ENCODE measurements at places on chromosomes 7 and 10.
A peak's percentile ranks its signal among the peaks of the same experiment; 100 is the strongest.

DNA sequence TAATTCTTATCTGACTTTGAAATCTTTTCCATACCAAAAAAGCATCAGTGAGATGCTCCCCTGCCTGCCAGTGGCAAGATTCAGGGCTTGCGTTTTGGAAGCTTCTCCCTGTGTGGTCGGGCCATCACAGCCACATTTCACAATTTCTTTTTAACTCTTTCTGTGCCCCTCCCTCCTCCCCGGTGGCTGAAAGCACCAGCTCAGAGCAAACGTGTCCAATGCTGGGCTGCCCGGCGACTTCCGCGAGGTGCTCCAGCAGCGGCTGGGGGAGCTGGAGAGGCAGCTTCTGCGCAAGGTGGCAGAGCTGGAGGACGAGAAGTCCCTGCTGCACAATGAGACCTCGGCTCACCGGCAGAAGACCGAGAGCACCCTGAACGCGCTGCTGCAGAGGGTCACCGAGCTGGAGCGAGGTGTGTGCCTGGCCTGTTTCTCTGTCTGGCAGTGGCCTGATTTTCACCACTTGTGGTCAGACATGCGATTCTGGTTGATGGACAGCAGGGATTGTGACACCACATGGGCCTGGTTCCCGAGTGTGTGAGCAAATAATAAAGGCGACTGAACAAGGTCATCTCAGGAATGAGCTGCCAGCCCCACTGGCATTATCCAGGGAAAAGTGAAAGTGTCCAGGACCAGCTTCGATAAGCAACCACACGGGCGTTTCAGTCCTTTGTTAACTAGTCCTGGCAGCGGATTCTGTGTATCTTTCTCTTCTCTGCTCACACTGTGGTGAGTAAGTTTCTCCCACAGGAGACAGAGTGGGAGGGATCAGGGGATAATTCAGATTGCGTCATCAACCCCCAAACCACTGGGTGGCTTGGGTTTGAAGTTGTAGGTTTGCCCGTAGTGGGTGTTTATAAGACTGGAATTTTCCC, 2.6 kb downstream of the NPTX2 start:
- no peak for DNase-seq

GRCh38 chr7:151936207-151936606, 20.0 kb upstream of the GALNTL5 start:
- DNase-seq: no peak

DNA sequence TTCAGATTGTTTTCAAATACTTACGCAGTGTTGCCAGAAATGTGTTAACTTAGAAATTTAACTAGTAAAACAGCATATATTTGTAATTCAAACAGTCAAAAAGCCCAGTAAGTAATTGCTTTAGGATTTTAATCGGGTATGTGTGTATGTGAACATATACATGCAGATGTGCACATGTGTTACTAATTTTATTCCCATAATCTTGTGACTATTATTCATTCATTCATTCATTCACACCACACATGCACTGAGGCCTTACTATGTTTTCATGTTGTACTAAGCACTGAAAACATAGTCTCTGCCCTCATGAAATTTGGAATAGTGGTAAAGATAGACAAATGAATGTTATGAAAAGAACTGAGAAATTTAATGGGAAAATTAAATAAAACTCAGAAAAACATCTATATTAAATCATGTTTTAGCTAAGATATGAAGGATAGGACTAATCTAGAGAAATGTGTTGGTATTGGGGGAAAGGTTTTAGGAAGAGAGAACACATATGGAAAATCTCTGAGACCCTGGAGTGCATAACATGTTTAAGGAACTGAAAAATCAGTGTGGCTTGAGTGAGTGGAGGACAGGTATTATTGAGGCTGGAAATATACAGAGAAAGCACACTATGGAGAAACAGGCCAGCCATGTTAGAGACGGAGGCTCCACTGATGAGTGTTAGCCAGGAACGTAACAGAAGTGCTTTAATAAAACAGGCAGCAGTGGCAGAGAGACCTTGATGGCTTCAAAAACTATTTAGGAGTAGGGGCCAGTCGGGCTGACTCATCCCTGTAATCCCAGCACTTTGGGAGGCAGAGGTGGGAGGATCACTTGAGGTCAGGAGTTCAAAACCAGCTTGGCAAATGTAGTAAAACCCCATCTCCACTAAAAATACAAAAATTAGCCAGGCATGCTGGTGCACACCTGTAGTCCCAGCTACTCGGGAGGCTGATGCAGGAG, 80.3 kb downstream of the HDAC9 start:
- no peak for DNase-seq

DNA sequence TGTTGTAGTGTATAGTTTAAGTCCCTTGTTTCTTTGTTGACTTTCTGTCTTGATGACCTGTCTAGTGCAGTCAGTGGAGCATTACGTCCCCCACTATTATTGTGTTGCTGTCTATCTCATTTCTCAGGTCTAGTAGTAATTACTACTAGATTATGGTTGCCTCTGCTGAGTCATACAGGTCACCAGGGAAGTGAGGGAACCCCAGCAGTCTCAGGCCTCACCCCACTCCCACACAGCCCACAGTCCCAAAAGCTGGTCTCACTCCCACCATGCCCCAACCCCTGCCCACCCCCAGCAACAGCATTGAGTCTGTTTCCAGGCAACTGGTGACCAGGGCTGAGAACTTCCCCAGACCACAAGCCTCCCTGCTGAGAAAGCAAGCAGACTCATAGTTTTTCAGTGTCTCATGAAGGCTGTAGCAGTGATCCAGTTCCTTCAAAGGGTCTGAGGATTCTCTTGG, 88.0 kb downstream of the PLXDC2 start:
- DNase-seq: no peak

DNA sequence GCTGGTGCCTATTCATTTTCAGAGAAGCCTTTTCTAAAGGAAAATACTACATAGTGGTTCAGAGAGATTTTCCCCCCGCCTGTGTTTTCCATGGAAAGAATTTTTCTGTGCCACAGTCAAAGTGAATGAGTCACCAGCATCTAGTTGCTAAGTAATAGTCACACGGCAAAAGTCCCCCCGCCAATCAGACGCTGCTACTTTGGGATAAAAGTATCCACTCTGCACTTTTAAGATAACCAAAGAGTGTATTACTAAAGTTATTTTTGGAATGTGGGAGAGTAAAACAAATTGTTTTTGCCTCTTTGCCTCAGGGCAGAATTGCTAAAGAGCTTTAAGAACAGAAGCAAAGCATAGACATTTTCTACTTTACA, 23.5 kb downstream of the ABLIM1 start:
- DNase-seq: no peak

DNA sequence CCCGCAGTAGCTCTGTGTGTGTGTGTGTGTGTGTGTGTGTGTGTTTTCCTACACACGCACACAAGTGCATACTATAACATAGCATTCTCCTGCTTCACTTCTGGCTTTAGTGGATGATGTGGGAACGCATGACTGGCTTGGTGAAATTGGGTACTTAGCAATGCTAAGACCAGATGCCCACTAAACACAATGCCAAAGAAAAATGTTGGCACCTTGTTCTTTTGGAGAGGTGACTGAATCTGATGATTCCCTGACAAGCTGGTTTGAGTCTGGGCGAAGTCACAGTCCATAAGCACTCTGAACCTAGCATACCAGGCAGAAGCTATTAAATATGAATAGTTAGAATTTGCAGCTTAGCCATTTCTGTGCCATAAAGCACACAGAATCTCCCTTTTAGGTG, 68.0 kb upstream of the CDCA7L start:
- no peak for DNase-seq

DNA sequence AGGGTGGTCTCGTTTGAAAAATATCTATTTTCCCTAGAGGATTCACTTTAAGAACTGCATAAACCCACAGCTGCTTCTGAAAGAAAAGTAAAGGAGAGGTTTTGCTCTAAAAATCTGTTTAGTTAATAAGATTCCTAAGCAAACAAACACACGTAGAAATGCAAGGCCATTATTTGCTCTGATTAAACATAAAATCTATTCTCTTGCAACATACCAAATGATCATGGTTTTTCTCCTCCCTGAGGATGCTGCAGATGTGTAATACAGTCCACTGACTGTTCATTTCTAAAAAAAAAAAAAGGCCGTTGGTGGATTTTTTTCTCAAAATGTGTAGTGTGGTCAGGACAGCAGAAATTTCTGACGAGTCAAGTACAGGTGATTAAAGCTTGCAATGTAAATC, 98.6 kb downstream of the BUB3 start:
- peak; percentile 67 for DNase-seq

- DNase-seq: no peak
Measured at GRCh38 chr10:80518807-80519360, 18.8 kb upstream of the SH2D4B start.
